ENCODE measurements at places on chromosomes 1 and 21.

- DNase-seq, result no peak
These were observed 243.0 kb upstream of the RUNX1 start for GRCh38 chr21:35291973-35292627.

GRCh38 chr1:206117151-206117948 is at the start of gene AVPR1B:
Gene AVPR1B (minus strand): TSS chr1:206117388. CDS start chr1:206116890, 498 bp downstream.
- DNase-seq, result peak; percentile 63

DNA sequence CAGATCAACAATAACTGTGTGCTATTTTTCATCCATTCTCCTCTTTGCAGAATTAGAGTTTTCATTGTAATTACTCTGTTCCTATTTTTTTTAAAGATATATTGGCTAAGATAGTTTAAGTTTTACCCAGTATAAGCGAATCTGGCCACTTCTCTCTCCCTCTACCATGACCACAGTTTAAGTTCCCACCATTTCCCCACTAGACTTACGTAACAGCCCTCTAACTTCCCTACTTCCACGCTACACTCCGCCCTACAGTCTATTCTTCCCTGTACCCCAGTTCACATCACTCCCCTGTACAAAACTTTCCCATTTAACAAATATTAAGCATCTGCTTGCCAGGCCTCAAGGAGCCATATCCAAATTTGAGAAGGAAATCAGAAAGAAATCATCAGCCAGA is 16.5 kb downstream of the CTSK start:
- DNase-seq, result no peak

GRCh38 chr1:231417513-231417912 is 4.6 kb downstream of the EGLN1 start:
- no peak for DNase-seq

DNA sequence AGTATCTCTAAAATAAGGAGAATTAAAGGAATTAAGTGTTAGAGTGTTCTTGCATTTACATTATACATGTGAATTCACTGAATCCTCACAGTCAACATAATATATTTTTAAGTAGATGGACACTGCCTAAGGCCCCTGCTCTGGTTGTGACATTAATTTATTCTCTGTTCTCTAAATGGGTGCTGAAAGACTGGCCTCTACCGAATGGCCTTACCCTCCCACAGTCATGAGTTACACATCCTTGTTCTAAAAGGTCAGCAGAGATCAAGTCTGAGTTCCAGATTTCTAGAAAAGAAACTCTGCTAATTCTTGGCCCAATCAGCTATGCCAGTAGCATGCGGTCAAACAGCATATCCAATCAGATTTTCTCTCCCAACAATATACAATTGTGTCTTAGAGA is 193.2 kb downstream of the TM2D1 start:
- no peak for DNase-seq

DNA sequence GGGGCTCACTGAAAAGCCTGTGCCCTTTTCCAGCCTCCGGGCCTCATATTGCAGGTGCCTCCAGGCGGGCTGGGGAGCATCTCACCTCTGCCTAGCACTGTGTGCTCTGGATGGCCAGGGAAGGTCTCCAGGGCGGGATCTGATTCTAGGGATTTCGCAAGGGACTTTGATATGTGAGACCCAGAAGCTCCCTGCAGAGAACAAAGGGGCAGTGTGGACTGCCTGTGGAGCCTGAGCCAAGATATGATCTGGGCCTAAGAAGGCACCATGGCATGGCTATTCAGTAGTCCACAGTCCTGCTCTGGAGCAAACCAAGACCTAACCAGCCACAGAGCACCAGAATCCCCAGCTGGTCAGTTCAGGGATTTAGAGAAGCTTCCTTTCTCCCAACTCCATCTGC is 157.2 kb downstream of the ST6GALNAC5 start:
- DNase-seq, result no peak

GRCh38 chr1:105210747-105211146 is 1461.0 kb downstream of the AMY1C start:
- no peak for DNase-seq

GRCh38 chr1:91851130-91852010 is 34.6 kb downstream of the TGFBR3 start:
- peak; percentile 81 for DNase-seq

DNA sequence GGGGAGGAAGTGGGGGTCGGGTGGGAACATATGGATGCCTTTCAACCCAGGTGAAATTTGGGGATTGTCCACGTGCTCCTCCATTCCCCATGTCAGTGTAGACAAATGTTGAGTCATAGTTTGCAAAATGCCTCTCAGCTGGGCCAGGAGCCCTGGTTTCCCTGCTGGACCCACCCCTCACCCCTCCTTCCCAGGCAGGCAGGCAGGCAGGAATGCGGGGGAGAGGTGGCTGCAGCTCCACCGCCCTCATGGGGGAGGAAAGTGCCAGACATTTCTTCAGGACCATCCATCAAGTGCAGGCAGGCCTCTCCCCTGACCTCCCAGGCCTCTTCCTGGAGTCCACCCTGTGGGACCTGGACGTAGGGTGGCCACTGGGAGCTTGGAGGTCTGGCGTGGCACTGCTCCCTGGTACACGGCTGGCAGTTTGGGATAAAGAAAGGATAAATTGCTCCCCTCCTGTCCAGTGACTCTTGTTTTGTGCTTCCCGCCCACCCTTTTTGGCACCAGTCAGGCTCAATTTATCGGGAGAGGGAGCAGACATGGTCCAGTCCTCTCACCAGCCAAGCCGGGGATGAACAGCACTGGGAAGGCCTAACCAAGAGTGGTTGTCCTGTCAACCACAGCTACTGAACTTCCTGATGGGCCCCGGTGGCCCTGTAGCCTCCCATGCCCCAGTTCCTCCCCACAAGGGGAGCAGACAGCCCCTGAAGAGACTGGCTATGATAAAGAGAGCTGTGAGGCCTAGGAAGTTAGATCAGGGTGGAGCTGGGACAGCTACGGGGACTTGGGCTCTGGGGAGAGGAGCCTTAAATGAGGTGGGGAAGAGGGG is 18.9 kb downstream of the NPR1 start:
- DNase-seq, result no peak

DNA sequence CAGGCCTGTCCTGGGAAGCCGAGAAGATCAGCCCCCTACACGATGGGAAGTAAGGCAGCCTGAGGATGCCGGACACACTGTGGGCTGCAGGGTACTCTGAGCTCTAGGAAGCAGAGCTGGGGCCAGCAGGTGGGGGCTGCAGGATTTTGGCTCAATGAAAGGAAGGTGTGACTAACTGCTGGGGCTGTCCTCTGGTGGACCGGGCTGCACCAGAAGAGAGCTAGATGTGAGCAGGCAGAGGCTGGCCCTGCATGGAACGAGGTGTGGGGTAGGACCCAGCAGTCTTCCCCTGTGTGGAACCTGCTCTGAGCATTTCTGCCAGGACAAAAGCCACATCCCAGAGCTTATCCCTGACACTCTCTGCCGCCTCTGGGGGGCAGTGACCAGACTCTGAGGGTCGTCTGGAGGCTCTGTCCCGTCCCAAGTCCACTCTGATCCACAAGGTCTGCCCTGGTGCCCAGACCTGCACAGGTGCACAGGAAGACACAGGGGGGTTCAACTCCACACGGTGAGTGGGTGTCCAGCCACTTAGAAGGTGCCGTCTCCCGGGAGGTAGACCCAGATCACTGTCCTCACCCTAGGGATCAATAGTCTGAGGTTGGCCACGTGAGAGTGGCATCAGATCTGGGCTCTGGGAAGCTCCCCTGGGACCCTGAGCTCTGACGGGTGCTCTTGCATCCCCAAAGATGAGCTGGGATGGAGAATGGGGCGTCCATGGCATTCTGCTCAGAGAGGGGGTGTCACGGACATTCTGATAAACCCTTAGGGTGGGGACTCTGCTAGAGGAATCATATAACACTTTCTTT is 187.6 kb upstream of the VAMP3 start:
- DNase-seq, result no peak
